ENCODE measurements at places on chromosomes 1 and 21. TPM values are rescaled to one million over a fixed set of nuclear protein-coding genes. Genes with fewer than 3 reads are reported as not detected.

TEX38 gene
- polyA plus RNA-seq, result not detected

OLIG2 gene
- not detected for polyA plus RNA-seq

PDE9A gene
- polyA plus RNA-seq, result 0.34 TPM

CLSTN1 gene
- polyA plus RNA-seq, result 32.3 TPM

OR2L13 gene
- polyA plus RNA-seq, result 0.73 TPM

USH2A gene
- polyA plus RNA-seq, result not detected

CYYR1 gene
- not detected for polyA plus RNA-seq

SMCP gene
- not detected for polyA plus RNA-seq

All from B cell (primary cell).